ENCODE measurements at places on chromosomes 16 and 17. TPM values are rescaled to one million over a fixed set of nuclear protein-coding genes. Genes with fewer than 3 reads are reported as not detected.
A peak's percentile ranks its signal among the peaks of the same experiment; 100 is the strongest.

- no peak for DNase-seq
These were observed 11.6 kb upstream of the DPEP1 start for GRCh38 chr16:89601906-89602272.

GRCh38 chr16:85921026-85921425 lies 22.1 kb downstream of the IRF8 start:
- DNase-seq = no peak

DNA sequence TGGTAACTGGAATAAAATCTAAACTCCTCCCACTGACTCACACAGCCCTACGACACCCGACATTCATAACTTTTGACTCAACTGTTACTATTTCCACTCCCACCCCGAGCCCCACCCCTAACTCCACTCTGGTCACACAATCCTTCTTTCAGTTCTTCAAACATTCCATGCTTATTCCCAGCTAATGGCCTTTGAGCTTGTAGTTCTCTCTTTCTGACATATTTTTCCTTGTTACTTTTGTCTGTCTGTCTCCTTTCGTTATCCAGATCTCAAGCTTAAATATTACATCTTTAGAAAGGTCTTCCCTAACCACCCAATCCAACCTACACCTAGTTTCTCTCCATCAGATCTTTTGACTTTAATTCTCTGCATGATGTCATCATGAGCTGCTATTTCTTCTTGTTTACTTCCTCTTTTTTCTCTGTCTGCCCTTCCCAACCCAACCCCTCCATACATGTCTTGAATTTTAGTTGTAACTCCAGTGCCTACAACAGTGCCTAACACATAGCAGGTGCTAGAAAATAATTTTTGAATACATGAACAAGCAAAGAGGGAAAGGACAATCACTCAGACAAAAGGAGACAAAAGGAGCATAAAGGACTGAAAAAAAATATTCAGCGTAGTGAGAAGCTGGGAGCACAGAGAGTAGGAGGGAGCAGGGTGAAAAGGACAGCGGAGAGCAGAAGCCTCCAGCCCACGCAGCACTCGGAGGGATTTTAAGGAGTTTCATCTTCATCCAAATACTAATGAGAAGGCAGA lies 65.2 kb upstream of the SMIM36 start:
- no peak for DNase-seq

TBC1D28 gene
- total RNA-seq = not detected

GRCh38 chr16:89123001-89123830 lies 29.6 kb downstream of the ACSF3 start:
- DNase-seq = no peak

- peak; percentile 2 for DNase-seq
These were observed 186.4 kb downstream of the BCAS3 start for GRCh38 chr17:60863892-60864707.

DNA sequence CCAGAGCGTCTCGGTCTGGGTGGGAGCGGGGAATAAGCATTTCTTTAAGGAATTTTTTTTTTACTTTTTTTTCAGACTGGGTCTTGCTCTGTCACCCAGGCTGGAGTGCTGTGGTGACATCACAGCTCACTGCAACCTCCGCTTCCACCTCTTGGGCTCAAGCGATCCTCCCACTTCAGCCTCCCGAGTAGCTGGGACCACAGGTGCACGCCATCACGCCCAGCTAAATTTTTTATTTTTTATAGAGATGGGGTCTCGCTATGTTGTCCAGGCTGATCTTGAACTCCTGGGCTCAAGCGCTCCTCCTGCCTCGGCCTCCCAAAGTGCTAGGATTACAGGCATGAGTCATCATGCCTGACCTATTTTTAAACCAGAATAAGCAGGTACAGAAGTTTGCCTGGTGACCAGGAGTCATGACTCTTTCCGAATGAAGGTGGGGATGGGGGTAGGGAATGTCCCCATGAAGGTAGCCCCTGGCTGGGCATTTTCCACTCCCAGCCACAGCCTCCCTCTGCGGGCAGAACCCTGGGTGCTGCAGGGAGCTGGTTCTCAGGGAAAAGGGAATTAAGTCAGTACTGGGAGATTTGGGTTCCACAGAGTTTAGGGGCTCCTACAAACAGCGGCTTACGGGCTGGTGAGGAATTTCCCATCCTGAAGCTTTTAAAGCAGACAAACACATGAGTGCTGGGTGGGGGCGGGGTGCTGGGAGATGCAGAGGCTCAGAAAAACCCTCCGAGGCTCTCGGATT lies 48.3 kb downstream of the TBC1D16 start:
- peak; percentile 49 for DNase-seq

DNA sequence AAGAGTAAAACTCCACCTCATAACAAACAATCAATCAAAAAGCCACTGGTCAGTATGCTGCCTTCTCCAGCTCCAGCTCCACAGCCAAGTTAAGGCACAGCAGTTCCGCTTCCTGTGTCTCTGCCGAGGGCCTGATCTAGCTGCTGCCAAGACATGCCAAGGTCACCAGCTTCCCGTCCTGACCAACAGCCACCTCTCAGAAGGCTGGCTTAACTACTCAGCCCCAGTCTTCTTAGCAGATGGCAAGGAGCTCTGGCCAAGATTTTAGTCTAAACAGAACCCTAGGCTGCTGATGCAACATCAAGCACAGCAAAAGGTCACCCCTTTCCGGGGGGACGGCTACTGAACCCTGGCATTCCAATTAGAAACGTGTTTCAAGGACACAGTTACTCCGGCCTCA lies 17.7 kb upstream of the MNT start:
- DNase-seq = no peak

DNA sequence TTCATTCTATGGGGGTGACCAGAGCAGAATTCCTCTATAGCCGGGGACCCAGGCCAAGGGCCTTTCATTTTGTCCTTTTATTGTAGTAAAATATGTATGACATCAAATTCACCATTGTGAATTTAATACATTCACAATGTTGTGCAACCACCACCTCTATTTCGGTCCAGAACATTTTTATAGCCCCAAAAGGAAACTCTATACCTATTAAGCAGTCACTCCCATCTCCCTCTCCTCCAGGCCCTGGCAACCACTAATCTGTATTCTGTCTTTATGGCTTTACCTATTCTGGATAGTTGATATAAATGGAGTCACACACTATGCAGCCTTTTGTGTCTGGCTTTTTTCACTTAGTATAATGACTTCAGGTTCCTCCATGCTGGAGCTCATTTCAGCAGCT lies 9.7 kb upstream of the TNS4 start:
- no peak for DNase-seq

PITPNM3 gene
- total RNA-seq = 6.6 TPM

DNA sequence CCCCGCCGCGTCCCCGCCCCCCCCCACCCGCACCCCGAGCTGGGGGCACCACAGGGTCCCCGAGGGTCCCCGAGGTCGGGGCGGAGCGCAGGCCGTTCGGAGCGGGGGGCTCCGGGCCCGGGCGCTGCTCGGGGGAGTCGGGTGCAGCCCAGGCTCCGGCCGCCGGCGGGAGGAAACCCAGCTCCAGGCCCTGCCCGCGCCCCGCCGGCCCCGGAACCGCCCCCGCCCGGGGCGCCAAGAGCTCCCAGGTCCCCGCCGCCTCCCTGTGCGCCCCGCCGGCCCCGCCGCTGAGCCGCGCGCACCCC lies 33.2 kb upstream of the RPH3AL start:
- no peak for DNase-seq

- peak; percentile 14 for DNase-seq
These were observed 283.8 kb downstream of the ZFHX3 start for GRCh38 chr16:72764015-72764654.

- DNase-seq = no peak
These were observed 32.6 kb upstream of the CBFA2T3 start for GRCh38 chr16:89009343-89010209.

DNA sequence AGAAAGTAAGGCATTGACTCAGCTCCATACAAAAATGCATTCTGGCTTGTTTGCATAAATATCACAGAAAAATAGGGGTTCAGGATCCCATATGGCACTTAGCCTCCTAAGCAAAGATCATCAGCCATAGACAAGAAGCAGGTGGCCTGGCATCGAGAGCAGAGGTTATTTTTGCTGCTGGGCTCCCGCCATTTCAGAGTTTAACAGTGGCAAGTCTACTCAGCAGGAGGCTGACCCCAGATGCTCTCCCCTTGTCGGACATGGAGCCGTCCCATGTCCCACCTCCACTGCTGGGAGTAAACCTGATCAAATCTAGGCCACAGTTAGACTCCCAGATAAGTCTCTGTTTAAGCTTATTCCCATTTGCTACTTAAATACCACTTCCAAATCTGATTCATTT lies 269.1 kb downstream of the FTO start:
- no peak for DNase-seq

GRCh38 chr16:89920723-89921122 lies 2.1 kb downstream of the MC1R start:
- DNase-seq = no peak

DNA sequence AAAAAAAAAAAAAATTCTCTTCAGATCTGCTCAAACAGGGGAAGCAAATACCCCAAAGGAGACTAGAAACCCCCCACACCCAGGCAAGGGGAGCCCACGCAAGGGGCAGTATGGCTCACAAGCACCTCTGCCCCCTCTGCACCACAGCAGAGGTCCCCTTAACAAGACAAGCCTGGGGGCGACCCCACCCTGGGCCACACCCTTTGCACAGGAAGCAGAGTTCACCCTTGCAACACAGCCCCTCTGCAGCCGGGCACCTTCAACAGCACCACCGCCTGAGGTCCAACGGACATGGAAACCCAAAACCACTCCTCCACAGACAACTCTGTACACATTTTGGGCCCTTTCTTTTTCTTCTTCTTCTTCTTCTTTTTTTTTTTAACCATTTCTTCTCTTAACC lies 12.8 kb downstream of the AXIN1 start:
- DNase-seq = no peak

ABCC6 gene
- 51.9 TPM for total RNA-seq

DNA sequence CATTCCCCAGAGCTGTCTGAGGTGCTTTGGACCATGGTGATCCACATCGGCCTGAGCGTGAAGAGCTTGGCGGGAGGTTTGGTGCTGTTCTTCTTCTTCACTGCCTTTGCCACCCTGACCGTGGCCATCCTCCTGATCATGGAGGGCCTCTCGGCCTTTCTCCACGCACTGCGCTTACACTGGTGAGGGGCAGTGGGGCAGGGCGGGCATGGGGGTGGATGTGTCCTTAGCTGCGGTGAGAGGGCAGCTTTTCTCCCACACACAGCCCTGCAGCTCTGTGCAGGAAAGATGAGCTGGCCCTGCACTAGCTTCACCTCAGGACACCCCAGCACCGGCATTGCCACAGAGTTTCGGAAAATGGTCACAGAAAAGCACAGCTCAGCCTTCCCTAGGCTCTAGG lies 21.8 kb upstream of the NAGLU start:
- DNase-seq = no peak

DNA sequence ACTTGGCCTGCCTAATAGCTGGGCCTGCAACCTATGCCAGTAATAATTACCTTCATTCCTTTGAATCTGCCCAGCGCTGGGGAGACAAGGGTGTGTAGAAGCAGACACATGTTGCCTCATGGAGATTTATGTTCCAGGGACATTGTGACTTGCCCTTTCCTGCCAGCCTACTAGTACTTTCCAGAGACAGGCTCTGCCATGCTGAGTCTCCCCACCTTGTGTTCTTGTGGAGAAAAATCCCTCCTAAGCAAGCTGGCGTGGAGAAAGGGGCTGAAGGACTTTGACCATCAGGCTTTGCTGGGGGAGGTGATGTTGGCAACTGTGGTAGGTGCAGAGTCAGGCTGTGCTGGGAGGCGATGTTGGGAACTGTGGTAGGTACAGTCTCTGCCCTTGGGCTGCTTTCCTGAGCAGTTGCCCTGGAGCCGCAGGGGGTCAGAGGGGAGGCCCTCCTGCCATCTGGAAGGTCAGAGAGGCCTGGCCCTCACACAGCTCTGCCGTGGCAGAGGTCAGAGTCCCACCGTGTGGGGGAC lies 4.0 kb downstream of the KSR1 start:
- DNase-seq = no peak

TBC1D3C gene
- not detected for total RNA-seq

DNA sequence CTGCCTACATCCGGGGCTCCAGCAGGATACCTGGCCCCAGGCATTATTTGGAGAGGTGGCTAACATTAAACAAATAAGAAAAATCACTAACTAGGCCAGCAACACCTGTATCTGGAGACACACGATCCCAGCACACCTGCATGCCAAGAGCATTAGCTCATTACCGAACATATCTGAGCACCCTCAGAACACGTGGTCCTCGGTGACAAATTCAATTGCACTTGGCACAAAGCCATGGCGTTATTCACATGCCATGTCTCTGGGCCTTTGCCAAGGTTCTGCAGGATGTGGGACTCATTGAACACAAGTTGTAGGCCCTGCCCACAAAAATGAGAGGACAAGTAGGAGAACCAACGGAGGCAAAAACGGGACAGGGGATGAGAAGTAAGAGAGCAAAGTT lies 552.3 kb downstream of the TOX3 start:
- DNase-seq = peak; percentile 96

CES1 gene
- 16.7 TPM for total RNA-seq

DNA sequence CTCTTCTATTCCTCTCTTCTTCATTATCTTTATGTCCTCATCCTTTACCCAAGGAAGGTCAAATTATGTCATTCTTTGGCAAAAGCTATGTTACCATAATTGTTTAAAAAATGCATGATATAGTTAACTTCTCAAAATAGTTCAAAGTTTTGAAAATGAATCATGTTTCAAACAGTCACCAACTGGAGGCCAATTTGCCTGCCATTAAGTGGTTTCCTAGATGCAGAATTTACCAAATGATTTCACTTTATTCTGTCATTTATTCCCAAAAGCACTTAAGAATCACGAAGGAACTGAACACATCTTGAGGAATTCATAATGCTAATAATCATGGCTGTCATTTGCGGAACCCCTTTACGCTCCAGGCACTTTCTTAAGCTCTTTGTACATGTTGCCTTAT lies 190.9 kb upstream of the CDH11 start:
- DNase-seq = no peak

- peak; percentile 77 for DNase-seq
These were observed 15.5 kb upstream of the CMIP start for GRCh38 chr16:81429045-81429521.

DNA sequence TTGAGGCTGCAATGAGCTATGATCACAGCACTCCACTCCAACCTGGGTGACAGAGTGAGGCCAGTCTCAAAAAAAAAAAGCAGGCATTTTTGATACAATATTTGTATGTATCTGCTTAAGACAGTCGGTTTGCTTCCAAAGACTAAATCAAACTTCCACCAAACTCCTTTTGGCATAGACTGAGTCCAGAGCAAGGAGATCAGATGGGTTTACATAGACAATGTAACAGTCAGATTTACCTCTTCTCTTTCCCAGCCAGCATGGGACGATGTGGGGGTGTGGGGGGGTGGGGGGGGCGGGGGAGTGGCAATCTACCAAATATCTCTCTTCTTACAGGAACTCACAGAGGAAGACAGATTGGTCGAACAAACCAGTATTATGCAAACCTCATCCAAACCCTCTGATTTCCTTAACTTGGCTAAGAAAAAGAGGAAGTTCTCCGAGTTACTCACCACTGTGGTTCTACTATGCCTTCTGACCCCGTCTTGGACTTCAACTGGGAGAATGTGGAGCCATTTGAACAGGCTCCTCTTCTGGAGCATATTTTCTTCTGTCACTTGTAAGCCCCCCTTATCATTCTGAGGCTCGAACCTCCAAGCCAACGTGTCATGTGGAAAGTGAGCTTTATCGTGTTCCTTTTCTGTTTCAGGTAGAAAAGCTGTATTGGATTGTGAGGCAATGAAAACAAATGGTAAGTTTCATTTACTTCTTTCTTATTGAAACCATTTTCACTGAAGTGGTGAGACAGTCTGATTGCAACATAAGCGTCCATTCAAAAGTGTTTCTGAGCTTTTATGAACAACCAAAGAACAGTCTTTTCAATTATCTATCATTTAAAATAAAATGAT lies at the start of gene MILR1:
TSS of gene MILR1 (plus strand) at position 451 of the 848 bp plus-strand sequence. CDS start at position 505, 54 bp downstream.
- no peak for DNase-seq

Measured in stomach (tissue), 19 donors.